ENCODE measurements at places on chromosomes 12 and 14.

DNA sequence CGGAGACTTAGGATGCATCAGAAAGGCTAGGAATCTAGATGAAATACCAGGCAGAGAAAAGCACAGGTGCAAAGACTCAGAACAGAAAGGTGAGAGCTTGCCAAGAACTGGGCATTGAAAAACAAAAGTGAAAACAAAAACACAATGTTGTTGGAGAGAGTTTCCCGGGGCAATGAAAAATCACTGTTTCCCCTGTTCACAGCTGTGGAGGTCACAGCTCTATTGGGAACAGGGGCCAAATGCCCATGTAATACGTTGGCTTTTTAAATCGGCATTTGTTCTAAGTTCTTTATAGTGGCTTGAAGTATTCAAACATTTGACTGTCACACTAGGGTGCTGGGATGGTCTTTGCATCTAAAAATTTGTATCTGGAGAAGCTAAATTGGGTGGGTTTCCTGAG is 108.3 kb downstream of the SLC15A4 start:
- DNase-seq, result no peak

GRCh38 chr14:73764406-73765280 is 50.5 kb upstream of the PNMA1 start:
- no peak for DNase-seq

GRCh38 chr12:131720921-131721320 is 10.0 kb downstream of the SFSWAP start:
- DNase-seq, result no peak

- no peak for DNase-seq
Observed at GRCh38 chr14:68471029-68471963, 321.6 kb downstream of the ZFP36L1 start.

DNA sequence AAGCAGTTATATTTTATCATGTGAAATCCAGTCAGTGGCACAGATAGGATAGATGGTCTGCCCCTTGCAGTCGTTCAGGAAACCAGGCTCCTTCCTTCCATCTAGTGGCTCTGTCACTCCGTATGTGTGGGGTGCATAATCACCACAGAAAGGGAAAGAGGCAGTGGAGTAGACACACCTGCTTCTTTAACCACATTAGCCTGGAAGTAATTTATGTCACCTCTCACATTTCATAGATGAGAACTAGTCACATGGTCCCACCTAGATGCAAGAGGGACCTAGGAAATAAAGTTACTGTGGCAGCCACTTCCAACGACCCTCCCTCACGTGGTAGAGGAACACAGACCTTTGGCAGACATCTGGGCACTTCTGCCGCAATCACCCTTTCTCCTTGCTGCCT is 14.2 kb upstream of the RNU6-8 start:
- no peak for DNase-seq

GRCh38 chr14:79631276-79631675 is 580.0 kb downstream of the DIO2 start:
- no peak for DNase-seq

- no peak for DNase-seq
Observed at GRCh38 chr14:81221579-81222102, 882 bp upstream of the GTF2A1 start.

DNA sequence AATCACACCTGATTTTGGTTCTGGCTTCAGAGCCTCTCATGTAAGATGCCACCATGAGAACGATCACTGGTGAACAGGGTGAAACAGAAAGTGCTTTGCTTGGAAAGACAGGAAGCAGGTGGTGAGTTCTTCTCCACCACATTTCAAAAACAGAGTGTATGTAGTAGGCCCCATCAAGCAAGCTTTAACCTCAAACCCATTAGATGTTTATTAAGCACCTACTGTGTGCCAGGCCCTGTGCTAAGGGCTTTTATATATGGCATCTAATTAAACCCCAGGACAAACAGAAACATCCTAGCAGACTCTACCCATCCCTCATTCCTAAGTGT is 47.8 kb upstream of the MED13L start:
- DNase-seq, result no peak

- DNase-seq, result no peak
Observed at GRCh38 chr12:104473374-104473983, 16.7 kb downstream of the CHST11 start.

GRCh38 chr12:57523706-57524614 is 1.3 kb downstream of the MBD6 start:
- no peak for DNase-seq

- no peak for DNase-seq
Observed at GRCh38 chr14:31877255-31877798, 199.8 kb upstream of the ARHGAP5 start.

- no peak for DNase-seq
Observed at GRCh38 chr14:79701371-79701770, 509.9 kb downstream of the DIO2 start.

DNA sequence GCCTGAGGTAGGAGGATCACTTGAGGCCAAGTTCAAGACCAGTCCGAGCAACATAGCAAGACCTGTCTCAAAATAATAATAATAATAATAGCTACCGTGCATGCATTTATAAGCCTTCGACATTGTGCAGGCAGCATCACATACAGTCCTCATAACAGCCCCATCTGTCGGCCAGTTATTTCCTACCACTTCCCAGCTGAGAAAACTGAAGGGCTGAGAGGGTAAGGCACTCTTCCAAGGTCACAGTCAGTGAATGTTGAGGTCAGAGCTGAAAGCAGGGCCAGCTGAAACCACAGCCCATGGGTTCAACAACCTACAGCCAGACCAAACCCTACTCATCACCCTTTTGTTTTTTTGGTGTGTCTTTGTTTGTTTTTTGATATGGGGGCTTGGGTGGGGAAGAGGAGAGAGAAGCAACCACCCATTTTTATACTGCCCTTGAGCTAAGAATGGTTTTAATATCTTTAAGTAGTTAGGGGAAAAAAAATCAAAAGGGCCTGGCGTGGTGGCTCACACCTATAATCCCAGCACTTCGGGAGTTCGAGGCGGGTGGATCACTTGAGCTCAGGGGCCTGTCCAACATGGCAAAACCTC is 16.8 kb upstream of the ITPK1 start:
- DNase-seq, result peak; percentile 19

DNA sequence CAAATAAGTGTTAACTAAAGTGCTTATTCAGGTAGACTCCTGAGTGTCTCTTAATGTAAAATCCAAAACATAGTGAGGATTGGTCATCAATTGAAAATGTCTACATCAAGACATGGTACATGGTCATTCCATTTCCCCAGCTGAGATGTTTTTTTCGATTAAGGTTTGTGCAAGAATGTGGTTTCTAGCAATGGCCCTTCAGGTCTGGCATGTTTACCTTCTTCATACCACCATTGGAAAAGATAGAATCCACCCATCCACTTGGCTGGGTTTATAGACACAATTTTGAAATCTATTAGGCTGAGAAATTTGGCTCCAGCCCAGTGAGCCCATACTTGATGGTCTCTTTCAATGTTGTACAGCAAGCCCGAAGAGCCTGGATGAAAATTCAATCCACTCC is 145.9 kb downstream of the ANO4 start:
- no peak for DNase-seq

- DNase-seq, result no peak
Observed at GRCh38 chr14:23146351-23146910, 27.4 kb upstream of the CEBPE start.

DNA sequence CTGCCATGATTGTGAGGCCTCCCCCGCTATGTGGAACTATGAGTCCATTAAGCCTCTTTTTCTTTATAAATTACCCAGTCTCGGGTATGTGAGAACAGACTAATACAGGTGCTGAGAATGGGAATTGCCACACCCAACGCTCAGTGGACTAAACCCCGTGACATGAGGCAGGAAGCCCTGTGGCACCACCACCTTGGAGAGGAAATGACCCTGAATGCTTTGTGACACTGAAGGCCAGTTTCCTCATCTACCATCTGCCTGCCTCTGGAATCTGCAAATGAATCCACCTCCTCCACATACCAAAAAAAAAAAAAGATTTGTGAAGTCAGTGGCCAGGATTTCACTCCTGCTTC is 41.6 kb downstream of the NT5DC3 start:
- no peak for DNase-seq

- no peak for DNase-seq
Observed at GRCh38 chr14:99127651-99128167, 144.3 kb downstream of the BCL11B start.

- DNase-seq, result no peak
Observed at GRCh38 chr14:33282331-33283230, 343.9 kb downstream of the NPAS3 start.

- no peak for DNase-seq
Observed at GRCh38 chr14:31510222-31510621, 22.4 kb upstream of the GPR33 start.

DNA sequence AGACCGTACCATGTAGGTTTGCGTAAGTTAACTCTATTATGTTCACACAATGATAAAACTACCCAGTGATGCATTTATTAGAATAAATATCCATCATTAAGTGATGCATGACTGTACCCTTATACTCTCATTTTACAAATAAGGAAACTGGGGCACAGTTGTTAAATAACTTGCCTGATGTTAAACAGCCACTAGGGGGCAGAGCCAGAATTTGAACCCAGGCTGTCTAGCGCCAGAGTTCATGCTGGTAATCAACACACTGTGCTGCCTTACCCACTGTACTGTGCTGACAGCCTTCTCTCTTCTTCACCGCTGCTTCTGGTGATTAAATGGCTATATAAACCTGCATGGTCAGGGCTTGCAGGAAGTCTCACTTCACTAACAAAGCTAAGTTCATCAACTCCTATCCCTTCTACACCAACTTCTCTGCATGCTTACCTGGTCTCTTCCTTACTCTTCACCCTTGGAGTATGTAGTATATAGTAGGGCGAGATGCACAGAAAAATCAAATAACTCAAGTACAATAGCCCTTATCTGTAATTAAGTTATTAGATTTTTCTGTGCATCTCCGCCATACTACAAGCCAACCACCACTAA is 43.6 kb upstream of the APPL2 start:
- peak; percentile 25 for DNase-seq

DNA sequence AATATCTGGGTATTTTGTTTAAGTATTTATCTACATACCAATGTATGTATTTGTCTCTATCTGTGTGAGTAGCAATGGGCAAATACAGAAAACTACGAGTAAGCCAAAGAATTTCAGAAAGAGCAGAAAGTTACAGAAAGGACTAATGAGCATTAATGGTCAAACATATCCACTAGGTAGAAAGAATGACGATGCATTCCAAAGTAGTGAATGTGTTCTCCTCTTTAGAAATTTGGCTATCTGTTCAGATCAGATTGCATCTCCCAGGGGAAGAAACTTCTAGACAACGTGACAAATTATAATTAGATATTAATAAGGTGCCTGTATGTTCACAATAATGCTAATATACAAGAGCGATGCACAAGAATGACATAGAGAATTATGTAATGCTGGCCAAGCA is 194.5 kb upstream of the GZMB start:
- peak; percentile 37 for DNase-seq

- DNase-seq, result peak; percentile 42
Observed at GRCh38 chr12:31324845-31325523, 966 bp downstream of the SINHCAF start.

GRCh38 chr14:37089410-37089809 is 83.0 kb downstream of the SLC25A21 start:
- DNase-seq, result no peak

DNA sequence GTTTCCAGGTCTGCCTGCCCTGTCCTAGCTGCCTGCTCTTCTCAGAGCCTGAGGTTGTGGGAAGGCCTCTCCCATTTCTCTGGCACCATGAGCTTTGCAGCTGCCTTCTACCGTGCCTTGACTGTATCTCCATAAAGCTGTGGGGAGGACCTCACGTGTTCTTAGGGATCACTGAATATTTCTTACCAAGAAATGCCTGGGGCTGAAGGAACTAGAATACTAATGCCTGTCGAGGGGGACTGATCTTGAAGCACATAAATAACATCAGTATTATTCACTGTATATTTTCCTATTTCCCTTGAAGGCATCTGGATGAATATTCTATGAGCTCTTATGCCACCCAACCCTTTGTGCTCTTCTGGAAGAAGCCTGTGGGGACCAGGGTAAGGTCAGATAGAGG is 103.4 kb downstream of the APAF1 start:
- no peak for DNase-seq

DNA sequence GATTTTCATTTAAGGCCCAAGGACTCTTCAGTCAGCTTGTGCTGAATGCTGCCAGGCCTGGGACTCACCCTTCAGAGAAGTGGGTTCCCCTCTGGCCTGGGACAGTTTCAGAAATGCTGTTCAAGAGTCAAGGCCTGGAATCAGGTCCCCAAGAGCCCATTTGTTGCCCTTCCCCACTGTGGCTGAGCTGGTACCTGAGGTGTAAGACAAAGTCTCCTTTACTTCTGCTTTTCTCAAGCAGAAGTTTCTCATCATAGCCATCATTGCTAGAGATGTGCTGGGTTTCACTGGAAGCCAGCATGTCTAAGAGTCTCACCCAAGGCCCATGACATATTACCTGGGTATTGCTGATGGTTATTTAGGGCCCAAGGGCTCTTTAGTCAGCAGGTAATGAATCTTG is 8.9 kb downstream of the FANCM start:
- no peak for DNase-seq

DNA sequence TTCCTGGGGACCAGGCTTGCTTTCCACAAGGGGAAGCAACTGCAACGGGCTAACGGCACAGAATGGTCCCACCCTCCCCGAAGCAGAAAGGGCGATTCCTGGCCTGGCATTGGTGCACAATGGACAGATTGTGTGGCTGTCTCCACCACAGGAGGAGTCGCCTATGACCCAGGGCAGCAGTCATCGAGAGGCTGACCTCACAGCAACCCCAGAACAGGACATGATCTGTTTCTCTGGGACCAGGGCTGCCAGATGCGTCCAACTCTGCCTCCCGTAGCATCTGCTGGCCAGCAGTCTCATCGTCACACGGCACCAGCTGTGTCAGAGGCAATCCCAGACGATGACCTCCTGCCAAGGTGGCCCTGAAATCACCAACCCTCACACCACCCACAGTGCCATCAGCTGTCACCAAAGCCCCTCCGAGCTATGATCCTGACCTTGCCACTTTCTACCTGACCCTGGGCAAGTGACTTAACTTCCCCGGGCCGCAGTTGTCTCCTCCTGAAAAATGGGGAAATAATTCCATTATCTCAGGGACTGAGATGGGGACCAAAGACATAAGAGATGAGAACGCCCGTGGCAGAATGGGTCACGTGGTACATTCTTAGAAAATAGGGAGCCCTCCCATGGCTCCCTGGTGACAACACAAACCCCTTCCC is 86.7 kb downstream of the CHGA start:
- no peak for DNase-seq

DNA sequence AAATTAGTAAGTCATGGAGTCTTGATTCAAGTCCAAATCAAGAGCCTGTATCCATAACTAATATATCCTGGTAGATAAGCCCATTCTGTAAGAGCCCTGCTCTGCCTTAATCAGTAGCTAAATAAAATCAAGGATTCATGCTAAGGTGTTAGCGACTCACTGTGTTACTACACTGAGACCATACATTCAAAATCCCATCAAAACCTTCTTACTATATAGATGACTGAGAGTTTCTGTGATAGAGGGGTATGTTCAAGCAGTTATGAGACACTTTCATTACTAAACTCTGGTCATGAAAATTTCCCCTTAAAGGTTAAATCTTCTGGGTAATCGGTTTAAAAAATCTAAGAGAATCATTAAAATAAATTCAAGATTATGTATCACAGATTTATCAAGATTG is 78.5 kb downstream of the MDGA2 start:
- DNase-seq, result no peak
